WTC11 (cell line): ENCODE measurements at places on chromosomes 3 and 15. TPM values are rescaled to one million over a fixed set of nuclear protein-coding genes. Genes with fewer than 3 reads are reported as not detected.

GRCh38 chr15:49379996-49380395 lies 43.0 kb upstream of the FGF7 start:
- DNase-seq: no peak

- DNase-seq: no peak
Observed at GRCh38 chr3:85846940-85847339, 888.2 kb downstream of the CADM2 start.

DNA sequence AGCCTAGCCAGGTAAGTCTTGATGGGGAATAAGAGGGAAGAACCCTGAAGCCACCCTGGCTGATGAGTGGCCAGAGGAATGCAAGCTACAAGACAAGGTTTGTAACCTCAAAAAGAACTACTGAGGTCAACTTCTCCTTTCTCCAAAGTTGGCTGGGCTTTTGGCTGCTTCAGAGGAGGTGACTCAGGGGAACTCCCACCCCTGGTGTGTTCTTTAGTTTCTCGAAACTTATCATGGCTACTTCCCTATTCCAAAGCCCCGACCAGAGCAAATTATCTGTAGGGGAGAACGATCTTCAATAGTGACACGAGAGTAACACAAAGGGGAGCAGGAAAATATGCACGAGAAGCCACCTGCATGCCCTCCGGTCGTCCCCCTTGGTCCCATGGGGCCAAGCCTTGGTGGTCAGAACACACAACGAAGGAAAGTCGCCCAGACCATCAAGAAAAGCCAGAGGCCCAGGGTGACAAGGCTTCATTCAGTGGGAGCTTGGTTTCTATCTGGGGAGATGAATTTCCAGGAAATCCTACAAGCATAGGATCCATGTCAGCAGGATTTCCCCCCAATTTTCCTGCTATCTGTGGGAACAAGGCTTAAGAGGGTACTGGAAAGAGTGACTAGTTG lies 6.5 kb upstream of the BCL2A1 start:
- DNase-seq: no peak

- no peak for DNase-seq
Observed at GRCh38 chr3:76010252-76010651, 224.9 kb upstream of the ZNF717 start.

GRCh38 chr3:15319575-15319974 lies 12.8 kb downstream of the SH3BP5 start:
- DNase-seq: no peak

The SLC9C1 gene
- total RNA-seq: 1.4 to 3.5 TPM (median 2.5 TPM) in 3 replicates

The CFAP20DC gene
- 4.9 to 6.1 TPM (median 5.7 TPM) in 3 replicates for total RNA-seq
